ENCODE measurements at places on chromosomes 1 and 21.

- no peak for DNase-seq
These were observed 61.8 kb downstream of the S1PR1 start for GRCh38 chr1:101298663-101299062.

GRCh38 chr1:39214021-39214713 lies 9.7 kb downstream of the MACF1 start:
- no peak for DNase-seq

DNA sequence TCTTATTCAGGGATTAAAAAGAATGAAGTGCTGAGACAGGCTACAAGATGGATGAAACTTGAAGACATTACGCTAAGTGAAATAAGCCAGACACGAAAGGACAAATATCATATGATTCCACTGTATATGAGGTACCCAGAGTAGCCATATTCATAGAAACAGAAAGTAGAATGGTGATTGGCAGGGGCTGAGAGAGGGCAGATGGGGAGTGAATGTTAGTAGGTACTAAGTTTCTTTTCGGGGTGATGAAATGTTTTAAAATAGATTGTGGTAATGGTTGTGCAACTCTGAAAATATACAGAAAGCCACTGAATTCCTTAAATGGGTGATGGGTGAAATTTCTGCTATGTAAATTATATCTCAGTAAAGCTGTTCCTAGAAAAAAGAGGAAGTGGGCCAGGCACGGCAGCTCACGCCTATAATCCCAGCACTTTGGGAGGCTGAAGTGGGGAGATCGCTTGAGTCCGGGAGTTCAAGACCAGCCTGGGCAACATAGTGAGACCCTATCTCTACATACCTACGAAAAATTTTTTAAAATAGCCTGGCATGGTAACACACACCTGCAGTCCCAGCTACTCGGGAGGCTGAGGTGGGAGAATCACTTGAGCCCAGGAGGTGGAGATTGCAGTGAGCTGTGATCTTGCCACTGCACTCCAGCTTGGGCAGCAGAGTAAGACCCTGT lies 15.9 kb downstream of the SLC27A3 start:
- peak; percentile 41 for DNase-seq

DNA sequence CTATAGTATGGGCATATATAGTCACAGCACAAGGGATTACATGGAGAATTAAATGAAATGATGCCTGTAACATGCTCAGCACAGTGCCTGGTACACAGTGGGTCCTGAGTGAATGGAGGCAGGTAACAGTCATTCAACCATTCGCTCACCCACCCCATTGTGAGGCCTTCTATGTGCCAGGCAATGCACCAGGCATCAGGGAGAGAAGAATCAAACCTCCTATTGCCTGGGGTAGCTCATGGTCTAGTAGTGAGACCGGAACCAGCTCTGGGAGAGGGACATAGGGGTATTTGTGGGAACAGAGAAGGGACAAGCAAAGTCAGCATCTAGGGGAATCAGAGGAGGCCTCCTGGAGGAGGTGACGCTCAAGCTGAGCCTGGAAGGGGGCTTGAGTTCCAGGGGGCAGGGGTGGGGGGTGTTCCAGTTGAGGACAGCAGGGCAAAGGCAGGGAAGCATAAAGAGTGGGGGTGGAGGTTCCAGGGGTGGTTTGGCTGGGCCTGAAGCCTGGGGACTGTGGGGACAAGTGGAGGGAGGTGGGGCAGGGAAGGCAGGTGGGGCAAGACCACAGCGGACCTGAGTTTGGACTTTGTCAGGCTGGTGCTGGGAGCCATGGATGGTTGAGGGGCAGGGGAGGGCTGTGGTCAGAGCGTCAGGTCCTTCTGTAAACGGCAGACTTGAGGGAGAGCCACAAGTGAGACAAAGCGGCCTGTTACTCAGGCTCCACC lies 591.6 kb downstream of the PTPRU start:
- no peak for DNase-seq

GRCh38 chr1:180231506-180231921 lies 1.4 kb downstream of the LHX4 start:
- DNase-seq, result no peak
